ENCODE measurements at places on chromosomes 2 and 18.

DNA sequence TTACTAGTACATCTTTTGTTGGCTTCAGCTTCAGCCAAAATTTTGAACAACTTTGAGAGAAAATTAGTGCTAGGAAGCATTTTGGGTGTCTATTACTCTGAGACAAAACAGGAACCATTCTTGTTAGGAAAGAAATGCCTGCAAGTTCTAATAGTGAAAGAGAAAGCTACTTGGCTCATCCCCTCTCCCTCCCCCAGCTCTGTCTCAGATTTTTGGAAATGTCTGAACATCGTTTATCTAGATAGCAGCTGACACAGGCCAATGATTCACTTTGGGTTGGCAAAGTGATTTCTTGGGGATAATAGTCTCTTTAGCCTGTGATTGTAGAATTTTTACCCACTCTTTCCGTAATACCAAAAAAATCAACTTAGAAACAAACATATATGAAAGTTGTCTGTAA is 42.3 kb upstream of the PTPRM start:
- no peak for DNase-seq

GRCh38 chr2:39266139-39266805 is 22.5 kb upstream of the CDKL4 start:
- DNase-seq, result peak; percentile 9

- DNase-seq, result no peak
Observed at GRCh38 chr2:240795454-240795853, 24.6 kb downstream of the KIF1A start.

DNA sequence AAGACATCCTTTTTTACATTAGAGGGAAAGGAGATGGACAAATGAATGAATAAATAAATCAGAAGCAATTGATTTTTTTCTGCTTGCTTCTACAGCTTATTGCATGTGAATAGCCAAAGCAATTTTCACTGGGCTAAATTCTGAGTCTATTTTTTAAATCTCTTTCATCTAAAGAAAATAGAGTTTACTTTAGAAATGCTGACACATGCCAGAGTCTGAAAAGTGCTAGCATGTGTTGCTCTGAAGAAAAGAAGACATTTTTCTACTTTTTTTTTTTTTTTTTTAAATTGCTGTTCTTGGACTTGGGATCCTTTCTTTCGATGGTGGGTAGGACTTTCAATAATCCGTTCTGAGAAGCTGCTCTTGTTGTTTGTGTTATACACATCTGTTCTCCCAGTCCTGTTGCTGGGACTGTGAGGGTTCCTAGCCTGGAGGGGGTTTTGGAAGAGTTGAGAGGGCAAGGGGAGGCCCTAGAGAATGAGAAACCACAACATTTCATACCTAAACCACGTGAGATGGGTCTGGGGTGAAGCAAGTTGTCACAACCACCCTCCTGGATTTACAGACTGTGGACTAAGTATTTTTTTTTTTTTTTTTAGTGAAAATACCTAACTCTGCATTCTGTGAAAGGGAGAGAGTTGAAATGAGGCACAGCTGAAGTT is 193.5 kb downstream of the PRKCE start:
- no peak for DNase-seq

DNA sequence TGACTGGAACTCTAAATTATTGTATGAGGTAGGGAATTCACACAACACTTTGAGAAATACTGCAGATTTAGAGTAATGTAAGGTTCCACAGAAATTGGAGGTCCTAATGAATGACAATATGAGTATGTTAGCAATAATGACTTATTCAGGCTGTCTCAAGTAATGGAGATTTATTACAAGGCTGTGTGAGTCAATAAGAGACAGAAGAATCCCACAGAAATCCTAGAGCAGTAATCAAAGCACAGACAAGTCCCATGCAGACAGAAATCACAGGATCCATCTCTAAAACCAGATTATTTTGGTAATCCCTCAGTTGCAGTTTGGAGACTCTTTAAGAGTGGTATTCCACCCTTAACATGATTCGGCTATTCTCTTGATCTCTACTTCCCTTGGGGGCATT is 83.6 kb downstream of the FAM161A start:
- DNase-seq, result no peak

GRCh38 chr2:211347328-211347727 is 790.9 kb downstream of the CPS1 start:
- no peak for DNase-seq

Measured in stimulated activated CD4-positive, alpha-beta T cell treated with anti-CD3 and anti-CD28 coated beads, Interleukin-15, amount 100 ng/mL, for 24 hours (primary cell).